Stimulated activated CD4-positive, alpha-beta T cell treated with anti-CD3 and anti-CD28 coated beads, Interleukin-4, amount 100 ng/mL, for 4 hours (primary cell): ENCODE measurements at places on chromosomes 1 and 21.

GRCh38 chr1:180525715-180526039 is 23.3 kb upstream of the ACBD6 start:
- DNase-seq, result no peak

- DNase-seq, result peak; percentile 62
These were observed 14.7 kb upstream of the POFUT2 start for GRCh38 chr21:45302082-45303061.

DNA sequence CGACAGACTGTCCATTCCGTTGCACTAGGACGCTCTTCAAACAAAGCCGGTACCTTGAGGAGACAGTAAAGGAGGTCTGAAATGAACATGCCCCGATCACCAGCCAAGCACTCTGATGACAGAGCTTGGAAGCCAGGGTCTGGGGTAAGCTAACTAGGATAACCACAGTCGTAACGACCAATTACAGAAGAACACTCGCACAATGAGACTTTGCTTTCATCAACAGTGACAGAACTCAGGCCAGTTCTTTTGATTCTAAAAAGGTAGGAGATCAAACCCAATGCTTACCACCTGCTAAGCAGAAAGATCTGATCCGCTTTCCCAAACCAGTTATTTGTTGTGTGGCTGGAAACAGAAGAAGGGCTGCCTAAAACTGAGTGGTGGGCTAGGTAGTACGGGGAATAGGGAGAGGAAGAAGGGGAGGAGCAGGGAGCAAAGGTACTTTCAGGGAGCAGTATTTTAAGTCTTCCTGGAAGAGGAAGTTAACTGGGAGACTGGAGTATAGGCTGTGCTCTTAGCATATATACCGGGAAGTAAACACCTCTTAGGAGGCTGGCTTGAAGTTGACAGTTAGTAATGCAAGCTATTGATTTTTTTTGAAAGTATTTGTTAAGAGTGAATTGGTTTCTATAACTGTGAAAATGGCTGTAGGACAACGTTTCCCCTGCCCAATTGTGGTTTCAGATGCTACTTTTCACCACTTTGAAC is 38.4 kb downstream of the UCK2 start:
- DNase-seq, result no peak

- DNase-seq, result no peak
These were observed 80.2 kb downstream of the RGS2 start for GRCh38 chr1:192889082-192889481.

GRCh38 chr1:172498857-172499256 is 34.1 kb upstream of the SUCO start:
- DNase-seq, result no peak

DNA sequence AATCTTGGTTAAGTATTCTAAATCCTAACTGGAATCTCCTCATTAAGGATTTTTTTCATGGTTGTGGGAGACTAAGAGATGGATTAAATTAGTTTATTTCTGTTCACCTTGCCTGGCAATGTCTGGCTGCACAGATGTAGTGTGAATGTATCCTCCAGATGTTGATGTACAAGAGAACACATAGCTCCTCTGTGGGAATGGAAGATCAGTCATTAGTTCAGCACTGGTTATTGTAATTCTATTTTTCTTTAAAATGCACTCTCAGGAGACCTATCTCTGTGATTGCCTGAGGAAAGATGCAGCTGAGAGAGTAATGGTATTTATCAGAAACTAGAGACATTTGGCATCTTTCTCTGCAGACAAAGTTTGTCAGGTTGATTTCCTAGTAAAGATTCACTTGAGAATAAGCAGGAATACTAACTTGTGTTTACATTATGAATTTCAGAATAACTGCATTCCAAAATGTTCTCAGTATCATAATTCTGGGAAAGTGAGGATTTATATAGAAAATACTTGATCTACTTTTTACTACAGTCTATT is 178.6 kb downstream of the GIPC2 start:
- DNase-seq, result no peak

- no peak for DNase-seq
These were observed 2.8 kb upstream of the ADORA1 start for GRCh38 chr1:203124546-203125317.

DNA sequence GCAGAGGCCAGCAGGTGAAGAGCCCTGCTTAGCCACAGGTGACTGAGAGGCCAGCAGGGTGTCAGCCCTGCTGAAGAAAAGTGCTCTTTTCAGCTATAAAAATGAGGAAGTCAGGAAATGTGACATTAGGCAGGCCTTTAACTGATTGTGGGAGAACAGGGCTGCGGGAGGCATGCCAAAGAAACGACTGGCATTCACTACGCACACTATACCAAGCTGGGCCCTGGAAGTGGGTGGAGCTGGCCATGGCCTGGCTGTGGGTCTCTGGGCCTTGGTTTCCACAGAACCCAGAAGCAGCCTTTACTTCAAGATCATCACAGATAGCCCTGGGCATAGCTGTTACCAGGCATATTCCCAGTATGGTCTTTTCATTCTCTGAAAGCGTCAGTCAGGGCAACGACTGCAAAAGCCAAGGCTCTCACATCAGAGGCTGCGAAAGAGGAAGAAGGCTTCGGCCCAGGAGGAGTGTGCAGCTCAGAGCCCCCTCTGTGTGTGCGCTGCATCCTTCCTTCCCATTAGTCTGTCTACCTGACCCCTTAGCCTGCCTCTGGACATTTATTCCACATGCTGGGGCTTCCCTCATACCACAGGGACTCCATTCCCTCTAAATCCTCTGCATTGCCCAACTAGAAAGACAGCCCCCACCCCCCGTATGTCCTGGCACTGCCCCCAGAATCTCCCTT is 14.3 kb downstream of the SLC2A1 start:
- DNase-seq, result no peak

DNA sequence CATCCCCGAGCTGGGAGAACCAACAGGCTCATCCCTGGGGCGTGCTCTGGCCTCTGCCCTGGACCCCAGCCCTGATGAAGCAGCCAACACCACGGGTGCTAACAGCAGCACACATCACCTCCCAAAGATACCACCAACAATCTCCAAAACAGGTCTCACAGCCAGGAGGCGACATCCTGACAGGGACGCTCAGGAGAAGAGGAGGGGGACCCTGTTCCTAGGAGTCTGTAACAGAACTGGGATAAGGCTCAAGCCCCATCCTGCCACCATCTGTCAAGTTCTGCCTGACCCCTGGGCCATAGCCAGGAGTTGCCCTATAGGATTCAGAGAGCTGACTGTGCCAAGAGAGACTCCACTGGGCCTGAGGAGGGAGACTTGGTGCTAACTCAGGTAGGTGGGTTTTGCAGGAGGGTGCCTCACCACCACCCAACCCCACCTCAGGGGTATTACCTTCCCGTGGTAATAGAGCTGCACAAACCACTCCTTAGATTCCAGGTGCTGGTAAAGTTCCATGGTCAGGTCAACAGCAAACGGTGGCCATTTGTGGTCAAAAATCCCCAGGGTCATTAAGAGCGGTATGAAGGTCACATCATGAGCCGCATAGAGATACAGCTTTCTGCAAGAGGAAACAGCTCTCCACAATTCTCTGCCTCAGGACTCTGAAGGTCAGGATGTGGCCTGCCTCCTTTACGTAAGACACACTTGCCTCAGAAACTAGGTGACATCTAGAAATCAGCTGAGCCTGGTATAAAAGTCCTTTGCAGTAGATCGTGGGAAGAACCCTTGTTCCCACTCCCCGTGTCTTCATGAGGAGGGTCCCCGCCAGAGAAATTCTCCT is 22.3 kb downstream of the ACP6 start:
- no peak for DNase-seq

- no peak for DNase-seq
These were observed 18.8 kb downstream of the KIF26B start for GRCh38 chr1:245173446-245174211.

DNA sequence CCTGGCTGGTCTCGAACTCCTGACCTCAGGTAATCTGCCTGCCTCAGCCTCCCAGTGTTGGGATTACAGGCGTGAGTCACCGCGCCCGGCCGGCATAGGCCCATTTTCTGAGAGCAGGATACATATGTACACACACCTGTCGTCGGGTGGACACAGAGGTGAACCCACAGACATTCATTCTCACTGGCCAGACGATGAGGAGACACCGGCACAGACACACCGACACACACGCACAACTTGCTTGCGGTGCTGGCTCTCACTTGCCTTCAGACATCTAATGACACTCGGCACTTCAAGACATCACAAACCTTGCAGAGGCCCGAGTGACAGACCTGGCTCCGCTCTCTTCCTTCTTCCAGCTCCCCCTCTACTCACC is 579 bp downstream of the PTCH2 start:
- no peak for DNase-seq

GRCh38 chr21:38680401-38680800 is 125.3 kb upstream of the ETS2 start:
- no peak for DNase-seq

- no peak for DNase-seq
These were observed 40.5 kb upstream of the NEK2 start for GRCh38 chr1:211715971-211716370.

- DNase-seq, result peak; percentile 7
These were observed 27.5 kb upstream of the SLC30A1 start for GRCh38 chr1:211606332-211606913.

DNA sequence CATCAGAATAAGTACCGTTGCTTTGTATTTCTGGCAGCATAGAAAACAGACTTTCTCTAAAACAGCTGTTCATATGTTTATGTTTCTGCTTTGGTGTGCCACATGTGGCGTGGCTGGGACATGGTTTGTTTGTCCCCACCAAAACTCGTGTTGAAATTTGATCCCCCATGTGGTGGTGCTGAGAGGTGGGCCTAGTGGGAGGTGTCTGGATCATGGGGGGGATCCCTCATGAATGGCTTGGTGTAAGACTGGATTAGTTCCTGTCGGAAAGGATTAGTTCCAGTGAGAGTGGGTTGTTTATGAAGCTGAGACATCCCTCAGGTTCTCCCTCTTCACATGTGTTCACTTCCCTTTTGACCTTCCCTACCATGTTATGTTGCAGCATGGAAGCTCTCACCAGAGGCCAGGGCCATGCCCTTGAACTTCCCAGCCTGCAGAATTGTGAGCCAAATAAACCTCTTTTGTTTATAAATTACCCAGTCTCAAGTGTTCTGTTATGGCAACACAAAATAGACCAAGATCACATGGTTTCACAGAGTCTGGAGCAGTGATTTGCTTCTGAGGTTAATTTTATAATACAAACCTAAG is 17.9 kb upstream of the H3-3A start:
- no peak for DNase-seq

GRCh38 chr21:27047658-27048314 is 80.9 kb upstream of the ADAMTS5 start:
- DNase-seq, result no peak

DNA sequence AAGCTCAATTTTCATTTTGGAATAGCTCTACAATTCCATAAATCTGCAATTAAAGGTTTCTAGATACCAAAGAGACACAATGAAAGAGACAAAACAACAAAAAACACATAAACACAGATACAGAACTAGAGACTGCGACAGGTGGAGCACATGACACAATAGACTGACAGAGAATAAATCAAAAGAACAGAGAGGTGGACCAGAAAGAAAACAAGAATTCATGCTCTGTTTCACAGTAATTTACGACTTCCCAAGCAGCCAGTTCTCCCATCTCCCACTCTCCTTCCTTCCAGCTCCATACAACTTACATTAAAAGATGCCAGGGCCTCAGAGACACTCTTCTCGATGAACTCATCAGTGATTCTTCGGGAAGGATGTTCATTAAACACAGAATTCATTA is 15.1 kb upstream of the RBM8A start:
- no peak for DNase-seq

- DNase-seq, result no peak
These were observed 76.4 kb downstream of the ADGRL2 start for GRCh38 chr1:81876901-81877733.

DNA sequence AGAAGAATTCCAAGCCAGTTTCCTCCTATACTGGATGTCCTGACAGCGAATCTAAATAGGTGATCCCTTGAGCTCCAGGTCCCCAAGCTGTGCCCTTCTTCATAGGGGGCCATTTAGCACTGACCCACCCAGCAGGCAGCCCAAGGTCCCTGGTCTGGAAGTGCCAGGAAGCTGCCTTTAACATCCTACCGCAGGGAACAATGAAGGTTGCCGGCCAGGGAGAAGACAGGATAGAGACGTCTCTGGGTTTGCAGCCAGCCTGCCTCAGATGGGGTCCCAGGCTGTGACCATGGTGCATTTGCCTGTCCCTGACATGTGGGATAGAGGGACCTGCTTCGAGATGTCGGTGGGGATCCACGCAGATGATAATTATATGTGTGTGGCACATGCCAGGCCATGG is 2.7 kb upstream of the RIPK4 start:
- DNase-seq, result no peak

GRCh38 chr1:1132956-1133750 is 17.3 kb upstream of the C1orf159 start:
- no peak for DNase-seq

GRCh38 chr1:229270547-229271447 is at the start of gene RAB4A:
RAB4A (plus strand) TSS chr1:229271111; CDS start chr1:229271340, 229 bp downstream.
- peak; percentile 73 for DNase-seq

GRCh38 chr1:201760516-201760915 is 68.4 kb upstream of the IPO9 start:
- no peak for DNase-seq

- DNase-seq, result no peak
These were observed 43.3 kb downstream of the VTCN1 start for GRCh38 chr1:117167402-117167801.
